ENCODE measurements at places on chromosomes 2 and 18.

DNA sequence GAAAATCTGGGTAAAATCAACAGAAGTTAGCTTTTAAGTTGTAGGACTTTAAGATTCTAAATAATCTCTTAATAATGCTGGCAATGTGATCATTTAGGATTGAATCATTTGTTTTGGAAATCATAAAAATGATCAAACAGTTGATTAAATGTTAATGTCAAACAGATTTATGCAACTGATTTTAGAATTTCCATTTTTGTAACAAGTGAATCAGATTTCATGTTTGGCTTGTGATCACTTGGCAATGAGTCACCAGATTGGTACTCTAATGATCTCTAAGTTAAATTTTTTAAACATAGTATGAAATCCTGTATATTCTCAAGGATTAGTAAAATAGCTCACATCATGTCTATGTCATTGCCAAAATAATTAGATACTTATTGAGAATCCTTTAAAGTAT, 50.1 kb upstream of the UNC80 start:
- no peak for DNase-seq

- no peak for DNase-seq
Observed at GRCh38 chr2:8342407-8342806, 339.4 kb upstream of the ID2 start.

DNA sequence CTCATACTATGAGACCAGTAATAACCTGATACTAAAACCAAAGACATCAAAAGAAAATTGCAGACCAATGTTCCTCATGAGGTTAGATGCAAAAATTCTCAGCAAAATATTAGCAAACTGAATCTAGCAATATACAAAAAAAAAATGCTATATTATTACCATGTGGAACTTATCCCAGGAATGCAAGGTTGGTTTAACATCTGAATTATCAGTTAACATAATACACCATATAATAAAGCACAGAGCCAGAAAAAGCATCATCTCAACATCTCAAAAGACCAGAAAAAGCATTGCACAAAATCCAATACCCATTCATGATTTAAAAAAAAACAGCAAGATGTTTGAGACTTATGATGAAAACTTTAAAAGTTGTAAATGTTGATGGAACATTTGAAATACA, 8.3 kb upstream of the ZCCHC2 start:
- no peak for DNase-seq

GRCh38 chr2:75523313-75524275, 37.1 kb downstream of the EVA1A start:
- no peak for DNase-seq

- DNase-seq, result no peak
Observed at GRCh38 chr18:24846138-24846537, 385.7 kb downstream of the HRH4 start.

- DNase-seq, result no peak
Observed at GRCh38 chr2:128666596-128666995, 347.9 kb upstream of the HS6ST1 start.

GRCh38 chr2:54632733-54633692, 90.4 kb upstream of the EML6 start:
- DNase-seq, result no peak
